ENCODE measurements at places on chromosomes 7 and 10. TPM values are rescaled to one million over a fixed set of nuclear protein-coding genes. Genes with fewer than 3 reads are reported as not detected.

The KLF14 gene
- 0.22 TPM for total RNA-seq

The HABP2 gene
- not detected for total RNA-seq

The CRYGN gene
- not detected for total RNA-seq

The ACHE gene
- 0.14 TPM for total RNA-seq

The SFXN2 gene
- 7.7 TPM for total RNA-seq

The GFRA1 gene
- total RNA-seq, result 6.0 TPM

The NUDCD3 gene
- 54.5 TPM for total RNA-seq

The CALHM1 gene
- total RNA-seq, result not detected

The LANCL2 gene
- 30.4 TPM for total RNA-seq

The NEUROD6 gene
- not detected for total RNA-seq

The FOXL3 gene
- not detected for total RNA-seq

The GRM3 gene
- total RNA-seq, result not detected

The MRC1 gene
- under 0.01 TPM for total RNA-seq

The BTAF1 gene
- 49.4 TPM for total RNA-seq

The HMX2 gene
- total RNA-seq, result not detected
